ENCODE measurements at places on chromosomes 4 and X.

- DNase-seq, result no peak
Measured at GRCh38 chrX:96987228-96987627, 103.5 kb downstream of the RPA4 start.

- no peak for DNase-seq
Measured at GRCh38 chrX:148271263-148271662, 229.2 kb upstream of the AFF2 start.

DNA sequence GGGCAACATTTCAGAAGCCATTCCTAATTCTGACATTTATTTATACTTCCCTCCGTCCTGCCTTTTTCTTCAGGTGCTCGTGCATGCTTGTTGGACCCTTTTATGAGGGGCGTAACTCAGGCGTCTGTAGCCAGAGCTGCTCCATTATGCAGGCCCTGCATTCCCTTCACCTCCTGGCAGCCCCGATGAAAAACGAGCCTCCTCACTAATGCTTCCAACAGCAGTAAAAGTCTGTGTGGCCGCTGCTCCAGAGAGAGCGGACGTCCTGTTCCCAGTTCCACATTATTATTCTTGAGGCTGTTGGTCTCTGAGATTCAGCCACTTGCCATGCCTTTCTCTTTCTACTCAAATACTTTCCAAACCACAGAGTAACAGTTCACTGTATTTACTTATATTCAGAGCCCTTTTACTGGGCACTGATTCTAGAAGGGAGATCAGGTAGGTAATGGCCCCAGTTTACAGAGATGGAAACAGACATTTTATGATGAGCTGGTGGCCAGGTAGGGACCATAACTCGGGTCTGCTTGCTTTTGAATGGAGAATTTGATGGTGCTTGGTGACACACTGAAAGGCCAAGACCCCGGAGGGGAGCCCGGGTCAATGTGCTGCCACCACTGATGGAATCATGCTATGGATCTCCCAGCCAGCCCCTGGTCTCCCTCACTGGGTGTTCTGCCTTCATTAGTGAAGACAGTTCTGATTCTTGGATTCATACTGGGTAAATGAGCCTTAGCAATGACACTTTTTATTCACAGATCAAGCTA, 101.0 kb downstream of the GATB start:
- no peak for DNase-seq

DNA sequence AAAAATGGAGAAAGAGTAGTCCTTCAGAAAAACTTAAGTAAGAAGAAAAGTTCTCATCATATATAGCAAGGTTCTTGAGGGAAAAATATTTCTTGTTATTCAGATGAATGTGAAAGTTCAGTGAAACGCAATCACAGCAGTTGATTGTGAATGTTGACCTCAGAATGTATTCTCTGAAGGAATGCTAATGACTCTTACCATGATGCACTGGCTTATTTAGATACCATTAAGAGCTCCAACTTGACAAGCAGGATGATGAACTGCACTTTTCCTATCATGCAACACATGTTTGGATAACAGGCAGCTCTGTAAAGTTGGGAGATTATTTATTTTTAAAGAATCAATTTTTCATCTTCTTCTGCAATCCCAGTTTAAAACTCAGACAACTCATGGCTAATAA, 115.5 kb upstream of the MYOZ2 start:
- no peak for DNase-seq

GRCh38 chrX:10833299-10834169, 213.1 kb upstream of the MID1 start:
- DNase-seq, result no peak

DNA sequence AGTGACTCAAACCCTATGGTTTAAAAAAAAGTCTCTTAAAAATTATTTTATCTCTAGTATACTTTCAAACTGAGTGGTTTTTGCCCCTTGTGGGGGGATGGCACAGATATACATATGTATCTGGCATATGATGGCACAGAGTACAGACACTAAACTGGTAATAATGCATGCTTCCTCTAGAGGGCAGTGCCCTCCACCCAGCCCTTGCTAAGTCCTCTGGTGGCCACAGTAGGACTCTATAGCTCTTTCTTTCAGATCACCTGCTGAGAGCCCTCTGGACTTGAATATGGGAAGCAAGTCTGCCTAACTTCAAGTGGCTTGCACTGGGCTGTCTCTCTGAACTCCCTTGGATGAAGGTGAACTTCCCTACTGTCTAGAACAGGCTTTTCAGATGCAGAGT, 66.3 kb downstream of the TSPAN7 start:
- no peak for DNase-seq

GRCh38 chr4:15779306-15779705, 1.2 kb downstream of the CD38 start:
- DNase-seq, result no peak

DNA sequence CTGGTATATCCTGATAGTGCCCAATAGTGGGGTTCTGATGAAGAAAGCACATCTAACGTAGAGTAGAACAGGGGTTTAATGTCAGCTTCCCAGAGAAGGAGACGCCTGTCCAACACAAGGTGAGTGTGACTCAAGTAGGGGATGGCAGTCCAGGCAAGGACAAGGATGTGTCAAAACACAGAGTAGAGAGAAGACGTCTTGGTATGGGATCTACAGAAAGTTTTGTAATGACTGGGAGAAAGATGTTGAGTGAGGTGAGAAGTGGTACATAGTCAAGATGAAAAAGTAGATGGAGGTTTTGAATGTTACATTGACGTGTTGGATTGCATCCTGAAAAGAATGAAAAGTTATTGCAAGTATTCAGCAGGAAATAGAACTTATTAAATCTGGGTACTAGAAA, 124.4 kb downstream of the TMA16 start:
- no peak for DNase-seq

DNA sequence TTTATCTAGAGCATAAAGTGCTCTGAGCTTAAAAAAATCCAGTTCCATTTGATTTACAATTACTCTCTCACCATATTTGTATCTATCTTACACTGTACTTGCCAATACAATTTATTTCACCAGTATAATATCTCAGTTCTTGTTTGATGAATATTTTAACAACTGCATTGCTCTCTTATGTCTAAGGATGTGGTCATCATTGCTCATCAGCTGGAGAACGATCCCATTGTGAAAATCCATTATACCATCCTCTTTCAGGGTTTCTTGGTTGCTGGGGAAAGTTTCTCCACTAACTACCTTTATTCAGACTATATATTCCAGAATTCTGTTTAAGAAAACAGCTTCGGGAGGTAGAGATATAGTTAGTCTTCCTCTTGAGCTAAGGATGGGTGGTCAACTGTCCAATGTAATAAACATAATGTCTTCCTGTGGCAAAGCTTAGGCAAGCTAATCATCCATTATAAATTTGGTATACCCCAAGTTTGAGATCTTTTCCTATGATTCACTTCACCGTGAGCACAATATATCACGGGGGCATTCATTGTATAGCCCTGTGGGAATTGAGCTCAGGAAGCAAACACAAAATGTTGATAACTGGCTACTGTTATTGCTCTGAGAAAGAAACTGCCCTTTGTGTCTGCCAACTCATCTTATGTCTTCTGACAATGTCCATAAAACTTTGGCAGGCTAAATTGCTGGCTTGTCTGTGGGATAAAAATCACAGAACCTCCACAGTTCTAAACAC, 2361.9 kb downstream of the ARAP2 start:
- no peak for DNase-seq

- DNase-seq, result no peak
Measured at GRCh38 chr4:8544741-8545438, 35.3 kb upstream of the GPR78 start.

- DNase-seq, result no peak
Measured at GRCh38 chr4:163536091-163536490, 41.6 kb downstream of the TMA16 start.

- no peak for DNase-seq
Measured at GRCh38 chrX:45689971-45690370, 489.3 kb upstream of the DIPK2B start.

DNA sequence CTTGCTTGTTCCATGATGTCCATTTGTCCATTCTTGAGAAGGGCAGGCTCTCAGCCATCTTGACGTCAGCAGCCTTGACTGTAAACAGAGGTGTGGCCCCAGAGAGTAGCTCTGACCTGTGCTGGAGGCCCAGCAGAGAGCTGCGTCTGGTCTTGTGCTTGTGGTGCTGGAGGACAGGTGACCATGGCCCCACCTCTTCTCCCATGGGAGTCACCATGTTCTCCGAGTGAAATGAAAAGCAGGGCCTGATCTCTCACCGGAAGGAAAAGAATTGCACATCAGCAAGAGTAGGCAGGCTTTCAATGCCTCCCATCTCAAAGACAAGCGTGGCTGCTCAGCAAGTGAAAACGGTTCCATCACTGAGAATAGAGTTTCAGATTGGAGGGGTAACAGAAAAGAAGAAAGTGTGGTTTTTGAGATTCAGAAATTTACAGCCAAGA, 11.5 kb downstream of the PARM1 start:
- no peak for DNase-seq

GRCh38 chr4:153497988-153498967, 32.1 kb downstream of the TMEM131L start:
- no peak for DNase-seq

DNA sequence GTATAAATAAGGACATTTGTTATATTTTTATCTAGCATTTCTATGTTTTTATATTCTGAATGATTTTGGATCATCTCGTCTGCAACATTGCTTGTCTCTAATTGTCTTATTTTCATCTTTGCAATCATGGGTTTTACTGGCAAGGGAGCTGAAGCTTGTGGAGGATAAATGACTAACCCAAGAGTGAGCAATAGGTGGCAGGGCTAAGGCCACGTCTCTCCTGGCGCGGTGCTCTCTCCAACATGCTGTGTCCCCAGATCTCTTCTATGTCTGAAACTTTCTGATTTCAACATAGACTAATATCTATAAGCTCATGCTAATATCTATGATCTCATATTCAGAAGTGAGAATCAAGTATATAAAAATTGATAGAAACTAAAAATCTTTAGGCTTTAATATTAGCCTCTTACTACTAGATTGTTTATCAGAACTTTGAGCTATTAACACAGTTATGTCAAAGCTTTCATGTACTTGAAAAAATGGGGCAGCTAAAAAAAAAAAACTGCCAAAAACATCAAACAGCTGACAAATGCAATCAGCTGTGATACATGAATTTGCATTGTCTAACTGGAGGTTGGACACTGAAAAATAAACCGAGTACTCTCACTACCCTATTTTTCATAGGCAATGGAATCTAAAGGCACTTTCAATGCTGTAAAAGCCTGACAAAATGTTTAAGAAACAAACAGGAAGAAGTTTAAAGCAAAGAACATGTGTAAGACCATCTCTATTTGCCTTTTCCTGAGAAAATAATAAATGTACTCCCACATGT, 169.2 kb downstream of the TMA16 start:
- no peak for DNase-seq

DNA sequence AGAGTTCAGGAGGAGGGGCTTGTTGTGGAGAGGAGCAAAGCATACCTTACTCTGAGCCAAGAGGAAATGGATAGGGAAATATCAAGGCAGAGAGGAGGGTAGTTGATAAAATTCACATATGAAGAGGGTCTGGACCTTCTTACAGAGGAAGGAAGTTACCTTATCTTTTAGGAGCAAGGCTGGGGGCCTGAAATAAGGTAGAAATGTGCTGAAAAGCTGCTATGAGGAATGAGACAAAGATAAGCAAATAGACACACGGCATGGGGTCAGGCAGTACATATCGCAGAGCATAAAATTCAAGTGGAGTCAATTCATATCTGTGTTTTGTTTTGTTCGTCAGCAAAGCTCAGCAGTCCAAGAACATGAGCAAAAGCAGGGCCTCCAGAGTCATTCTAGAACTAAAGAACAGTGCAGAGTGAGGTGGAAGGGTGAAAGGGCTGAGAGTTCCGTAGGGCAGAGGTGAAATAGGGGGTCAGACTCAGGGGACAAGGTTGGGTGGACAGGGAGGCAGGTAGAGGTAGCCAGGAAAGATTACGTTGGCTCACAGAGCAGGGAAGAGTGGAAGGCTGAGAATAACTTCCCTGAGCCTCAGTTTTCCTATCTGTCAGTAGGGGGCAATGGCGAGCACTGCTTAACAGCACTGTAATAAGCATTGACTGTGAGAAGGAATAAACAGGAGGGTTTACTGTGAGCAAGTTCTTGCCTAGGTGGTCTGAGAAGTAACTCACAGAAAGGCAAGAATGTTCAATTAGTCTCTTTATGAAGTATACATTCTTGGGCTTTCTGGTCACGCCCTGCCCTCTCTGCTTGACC, 9.2 kb downstream of the VSIG4 start:
- no peak for DNase-seq

GRCh38 chrX:27519226-27519625, 56.1 kb upstream of the PPP4R3C start:
- DNase-seq, result no peak

DNA sequence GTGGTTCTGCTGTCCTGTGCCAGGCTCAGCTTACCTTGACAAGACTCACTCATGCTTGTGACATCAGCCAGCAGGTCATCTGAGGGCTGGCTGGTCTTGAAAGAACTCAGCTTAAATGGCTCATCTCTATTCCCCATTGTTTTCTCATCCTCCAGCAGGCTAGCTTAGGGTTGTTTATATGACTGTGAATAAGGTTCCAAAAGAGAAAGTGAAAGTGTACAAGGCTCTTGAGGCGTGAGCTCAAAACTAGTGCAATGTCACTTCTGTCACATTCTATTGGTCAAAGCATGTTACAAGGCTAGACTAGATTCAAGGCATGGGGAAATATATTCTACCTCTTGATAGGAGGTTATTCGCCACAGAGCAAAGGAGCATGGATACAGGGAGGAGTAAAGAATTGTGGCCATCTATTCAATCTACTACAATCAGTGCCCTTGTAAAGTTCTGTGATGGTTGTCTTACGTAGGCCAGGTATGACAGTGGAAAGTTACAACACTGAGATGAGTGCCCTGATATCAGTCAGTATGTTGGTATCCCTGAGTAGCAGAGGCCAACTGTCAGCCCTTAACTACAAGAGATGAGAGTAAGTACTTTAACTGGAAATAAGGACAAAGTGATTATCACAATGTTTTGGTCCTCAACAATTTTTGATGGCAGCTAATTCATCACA, 19.8 kb upstream of the TMLHE start:
- DNase-seq, result no peak

GRCh38 chr4:138037696-138038095, 204.5 kb downstream of the SLC7A11 start:
- DNase-seq, result no peak

GRCh38 chr4:40736910-40737309, 12.8 kb upstream of the NSUN7 start:
- DNase-seq, result no peak

Measured in CD8-positive, alpha-beta memory T cell (primary cell).